ENCODE measurements at places on chromosomes 2 and 18. TPM values are rescaled to one million over a fixed set of nuclear protein-coding genes. Genes with fewer than 3 reads are reported as not detected.

The ST8SIA5 gene
- not detected for total RNA-seq

The ALPP gene
- 0.75 TPM for total RNA-seq

The PLB1 gene
- total RNA-seq = 1.1 TPM

The LOXL3 gene
- 0.34 TPM for total RNA-seq

The ELP2 gene
- 37.6 TPM for total RNA-seq

The FAM237A gene
- total RNA-seq = not detected

The DYNAP gene
- total RNA-seq = not detected

The SH2D6 gene
- 1.1 TPM for total RNA-seq

The FSHR gene
- total RNA-seq = not detected

The NEU2 gene
- total RNA-seq = not detected

The PID1 gene
- 2.9 TPM for total RNA-seq

Data from A549 treated with CORT108297 at 1 μM for 4 hours (cell line).